Astrocyte (in vitro differentiated cells and primary cell): ENCODE measurements at places on chromosomes 3 and 15.
A peak's percentile ranks its signal among the peaks of the same experiment; 100 is the strongest.

DNA sequence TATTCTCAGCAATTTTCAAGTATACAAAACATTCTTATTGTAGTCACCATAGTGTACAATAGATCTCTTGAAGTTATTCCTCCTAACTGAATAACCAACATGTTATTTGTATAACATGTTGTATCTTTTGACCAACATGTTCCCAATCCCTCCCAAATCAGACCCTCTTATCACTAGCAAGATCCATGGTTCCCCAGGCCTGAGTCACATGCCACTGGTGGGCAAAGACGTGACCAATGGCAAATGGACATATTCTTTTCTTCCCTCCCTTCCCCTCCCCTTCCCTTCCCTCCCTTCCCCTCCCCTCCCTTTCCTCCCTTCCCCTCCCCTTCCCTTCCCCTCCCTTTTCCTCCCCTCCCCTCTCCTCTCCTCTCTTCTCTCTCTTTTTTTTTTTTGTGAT lies 45.4 kb downstream of the AMOTL2 start:
- no peak for DNase-seq

- DNase-seq: no peak
Observed at GRCh38 chr3:131898346-131898745, 136.5 kb downstream of the CPNE4 start.

DNA sequence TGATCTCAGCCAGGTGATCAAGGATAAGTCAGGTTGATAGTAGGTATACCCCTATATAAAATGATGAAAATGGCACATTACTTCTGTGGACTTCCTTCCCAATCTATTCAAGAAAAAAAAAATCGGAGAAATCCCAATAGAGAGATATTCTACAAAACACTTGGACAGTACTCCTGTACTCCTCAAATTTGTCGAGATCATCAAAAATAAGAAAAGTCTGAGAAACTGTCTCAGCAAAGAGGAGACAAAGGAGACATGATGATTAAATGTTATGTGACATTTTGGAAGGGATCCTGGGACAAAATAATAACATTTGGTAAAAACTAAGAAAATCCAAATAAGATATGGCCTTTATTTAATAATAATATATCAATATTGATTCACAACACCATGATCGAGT lies 94.6 kb downstream of the DCLK3 start:
- no peak for DNase-seq

DNA sequence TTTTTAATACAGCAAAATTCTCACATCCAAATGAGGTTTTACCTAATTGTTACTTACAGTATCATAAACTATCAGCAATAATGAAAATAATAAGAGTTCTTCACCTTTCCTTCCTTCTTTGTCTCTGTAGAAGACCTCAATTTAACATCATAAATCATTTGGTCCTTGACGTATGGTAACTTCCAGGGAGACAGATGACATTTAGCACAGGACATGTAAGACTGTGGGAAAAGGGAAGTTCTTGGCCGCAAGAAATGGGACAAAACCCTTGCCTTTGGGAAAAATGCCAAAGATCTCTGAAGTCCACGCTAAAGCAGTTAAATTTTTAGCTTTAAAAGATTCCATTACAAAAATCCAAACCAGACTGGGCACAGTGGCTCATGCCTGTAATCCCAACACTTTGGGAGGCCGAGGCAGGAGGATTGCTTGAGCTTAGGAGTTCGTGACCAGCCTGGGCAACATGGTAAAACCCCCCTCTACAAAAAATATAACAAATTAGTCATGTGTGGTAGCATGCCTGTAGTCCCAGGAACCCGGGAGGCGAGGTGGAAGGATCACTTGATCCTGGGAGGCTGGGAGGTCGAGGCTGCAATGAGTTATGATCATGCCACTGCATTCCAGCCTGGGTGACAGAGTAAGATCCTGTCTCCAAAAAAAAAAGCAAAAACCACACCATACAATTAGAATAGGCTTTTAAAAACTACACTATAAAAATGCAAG lies 8.8 kb downstream of the PTPN9 start:
- DNase-seq: no peak

- no peak for DNase-seq
Observed at GRCh38 chr3:158763421-158763820, 31.2 kb upstream of the RARRES1 start.

DNA sequence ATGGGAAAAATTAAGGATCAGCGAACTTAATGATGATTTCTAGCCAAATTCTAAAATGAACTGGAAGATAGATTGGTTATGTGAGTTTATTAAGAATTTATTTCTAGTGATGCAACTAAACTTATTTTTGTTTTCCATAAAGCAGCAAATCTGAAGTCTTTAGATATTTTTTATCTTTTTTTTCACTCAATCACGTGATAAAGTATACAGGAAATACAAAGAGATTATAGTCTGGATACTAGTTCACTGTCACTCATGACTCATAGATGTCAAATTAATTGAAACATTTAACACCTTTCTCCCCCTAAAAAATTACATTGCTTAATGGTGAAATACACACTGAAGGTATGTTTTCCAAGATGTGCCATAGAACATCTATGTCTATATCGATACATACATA lies 416.9 kb downstream of the TUSC7 start:
- no peak for DNase-seq

DNA sequence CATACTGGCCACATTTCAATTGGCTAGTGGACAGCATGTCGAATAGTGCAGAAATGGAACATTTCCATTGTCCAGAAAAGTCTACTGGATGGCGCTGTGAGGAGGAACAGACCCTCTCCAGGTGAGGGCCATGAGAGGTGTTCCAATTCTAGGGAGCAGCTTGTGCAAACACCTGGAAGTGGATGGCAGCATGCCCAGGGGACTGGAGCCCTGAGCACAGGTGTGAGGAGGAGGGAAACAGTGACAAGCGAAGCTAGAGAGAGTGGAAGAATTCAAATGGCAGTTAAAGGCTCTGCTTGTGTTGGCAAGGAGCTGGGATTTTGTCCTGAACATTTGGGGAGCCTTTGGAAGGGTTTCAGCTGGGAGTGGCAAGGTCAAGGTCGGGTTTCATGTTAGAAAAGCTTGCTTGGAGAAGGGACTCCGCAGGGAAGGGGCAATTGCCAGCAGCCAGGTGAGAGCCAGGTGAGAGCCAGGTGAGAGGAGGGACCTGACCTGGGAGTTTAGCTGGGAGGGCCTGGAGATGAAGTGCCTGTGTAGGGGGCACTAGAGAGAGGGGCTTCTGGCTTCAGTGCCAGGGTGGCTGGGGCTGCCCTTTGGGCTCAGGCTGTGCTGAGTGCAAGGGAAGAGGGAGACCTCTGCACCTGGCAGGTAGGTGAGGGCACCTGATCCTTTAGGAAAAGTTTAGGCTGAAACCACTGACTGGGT lies 93.8 kb downstream of the LINGO1 start:
- DNase-seq: no peak

- DNase-seq: no peak
Observed at GRCh38 chr15:99167201-99167600, 62.3 kb downstream of the SYNM start.

- peak; percentile 38 for DNase-seq
Observed at GRCh38 chr15:43769584-43770228, 7.1 kb downstream of the ELL3 start.

- no peak for DNase-seq
Observed at GRCh38 chr15:27692438-27692837, 406.7 kb downstream of the OCA2 start.

- DNase-seq: no peak
Observed at GRCh38 chr3:62939707-62940106, 64.5 kb upstream of the CADPS start.

GRCh38 chr3:43686333-43686699 lies 4.4 kb upstream of the ABHD5 start:
- no peak for DNase-seq

GRCh38 chr15:63970621-63971426 lies 75.5 kb downstream of the DAPK2 start:
- DNase-seq: no peak

GRCh38 chr15:56496635-56497034 lies 31.7 kb upstream of the MNS1 start:
- peak; percentile 63 for DNase-seq

- DNase-seq: no peak
Observed at GRCh38 chr3:57226176-57226575, 1.4 kb upstream of the APPL1 start.

DNA sequence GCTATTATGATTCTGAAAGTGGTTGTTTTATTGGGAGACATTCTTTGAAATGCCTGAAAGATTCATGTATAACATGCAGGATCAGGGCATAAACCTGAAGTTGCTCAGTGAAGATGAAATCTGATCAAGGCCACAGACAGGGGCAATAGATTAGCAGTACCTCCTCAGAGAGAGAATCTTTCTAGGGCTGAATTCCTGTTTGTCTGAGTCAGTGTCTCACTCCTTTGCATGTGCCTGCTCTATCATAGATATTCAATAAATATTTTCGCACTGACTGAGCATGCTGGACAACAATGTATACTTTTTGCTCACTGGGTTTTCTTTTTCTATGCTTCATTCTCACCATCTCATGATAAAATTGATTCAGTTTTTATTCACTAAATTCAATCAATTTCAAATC lies 49.8 kb upstream of the PFN2 start:
- peak; percentile 70 for DNase-seq

GRCh38 chr3:73773233-73773632 lies 148.5 kb upstream of the PDZRN3 start:
- no peak for DNase-seq

- DNase-seq: no peak
Observed at GRCh38 chr3:156632601-156633000, 41.8 kb upstream of the TIPARP start.

DNA sequence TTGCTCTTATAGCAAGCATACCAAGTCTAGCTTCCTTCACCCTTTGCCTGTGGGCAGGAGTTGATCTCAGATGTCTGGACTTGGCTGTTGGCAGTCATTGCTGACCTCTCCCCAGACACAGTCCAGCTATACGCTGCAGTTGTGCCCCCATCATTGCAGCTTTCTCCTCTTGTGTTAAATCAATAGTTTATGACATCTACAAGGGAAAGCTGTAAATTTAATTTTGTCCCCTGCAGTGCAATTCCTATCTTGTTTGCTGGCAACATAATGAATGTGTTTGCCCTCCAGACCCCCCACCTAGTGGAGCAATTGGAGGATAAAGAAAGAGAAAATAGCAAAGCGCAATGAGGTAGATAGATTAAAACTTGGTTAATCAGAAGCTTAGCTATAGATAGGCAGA lies 280.2 kb downstream of the LSAMP start:
- no peak for DNase-seq

- no peak for DNase-seq
Observed at GRCh38 chr3:18111796-18112232, 313.3 kb downstream of the SATB1 start.

DNA sequence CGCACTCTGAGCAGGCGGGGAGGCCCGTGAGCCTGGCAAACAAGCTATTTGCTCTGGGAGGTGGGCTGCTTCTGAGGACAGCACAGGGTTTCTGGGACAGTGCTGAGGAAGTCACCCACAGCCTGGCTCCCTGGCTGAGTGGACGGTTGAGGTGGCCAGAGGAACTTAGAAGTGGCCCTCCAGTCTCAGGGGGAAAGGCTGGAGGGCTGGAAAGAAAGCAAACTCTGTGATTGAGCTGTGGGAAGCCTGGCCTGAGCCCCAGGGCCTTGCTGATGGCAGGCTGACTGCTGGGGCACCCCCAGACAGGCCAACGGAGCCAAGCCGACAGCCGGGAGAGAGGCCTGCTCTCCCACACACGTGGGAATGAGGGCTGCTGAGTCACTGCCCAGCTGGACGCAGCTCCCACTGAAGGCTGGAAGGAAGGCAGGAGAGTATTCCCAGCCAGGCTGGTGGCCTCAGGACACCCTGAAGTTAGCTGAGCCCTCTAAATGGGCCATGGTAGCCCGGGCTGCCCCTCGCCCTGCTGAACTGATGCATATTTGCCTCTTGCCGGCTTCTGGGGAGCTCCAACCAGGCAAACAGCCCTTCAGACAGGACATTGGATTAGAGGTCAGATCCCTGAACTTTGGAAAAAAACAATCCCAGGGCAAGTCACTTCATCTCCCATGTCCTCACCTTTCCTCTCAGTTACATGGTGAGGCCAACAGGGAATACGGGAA lies 98.0 kb upstream of the TLE3 start:
- peak; percentile 95 for DNase-seq

GRCh38 chr3:72889310-72890165 lies 1.7 kb downstream of the GXYLT2 start:
- no peak for DNase-seq

DNA sequence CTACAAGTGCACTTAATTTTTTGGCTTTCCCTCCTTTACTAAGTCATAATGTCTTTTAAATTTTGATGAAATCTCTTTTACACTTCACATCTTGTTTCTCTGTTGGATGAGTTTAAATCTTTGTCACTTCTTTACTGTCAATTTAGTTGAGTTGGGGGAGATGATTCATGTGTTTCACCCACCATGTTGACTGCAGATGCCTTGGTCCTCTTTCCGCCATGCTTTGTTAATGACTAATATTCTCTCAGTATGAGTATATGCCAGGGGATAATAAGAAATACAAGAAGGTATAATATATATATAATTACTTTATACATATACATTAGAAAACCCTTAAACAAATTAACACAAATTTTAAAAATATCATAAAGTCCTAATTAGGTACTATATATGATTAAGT lies 149.7 kb upstream of the SPRED1 start:
- no peak for DNase-seq

DNA sequence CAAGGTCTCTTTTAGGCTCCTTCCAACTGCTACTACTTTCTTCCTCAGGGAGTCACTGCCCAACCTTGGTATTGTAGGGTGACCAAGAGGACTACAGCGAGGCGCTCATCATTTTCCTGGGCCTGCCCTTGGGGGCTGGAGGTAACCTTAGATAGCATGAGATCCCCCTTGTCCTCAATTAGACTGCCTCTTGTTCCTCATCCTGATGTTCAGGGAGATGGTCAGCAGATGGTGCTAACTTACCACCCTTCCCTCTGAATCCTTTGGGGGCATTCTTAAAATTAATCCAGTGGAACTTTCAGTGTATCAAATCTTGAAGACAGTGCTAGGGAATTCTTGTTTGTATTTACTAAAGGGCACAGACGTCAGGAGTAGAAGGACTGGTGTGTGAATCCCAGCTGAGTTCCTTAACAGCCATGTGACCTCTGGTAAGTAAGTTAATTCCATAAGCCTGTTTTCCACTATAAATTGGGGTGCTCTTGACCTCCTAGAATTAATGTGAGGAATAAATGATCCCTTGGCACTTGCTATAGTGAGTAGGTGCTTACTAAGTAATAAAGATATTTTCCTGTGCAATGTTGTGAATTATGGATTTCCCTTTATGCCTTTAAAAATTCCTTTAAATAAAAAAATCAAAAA lies 4.1 kb upstream of the CLPX start:
- peak; percentile 35 for DNase-seq

- DNase-seq: no peak
Observed at GRCh38 chr3:146100180-146100579, 60.8 kb downstream of the PLOD2 start.

GRCh38 chr3:27613846-27614500 lies 108.2 kb downstream of the EOMES start:
- DNase-seq: peak; percentile 58

- peak; percentile 85 for DNase-seq
Observed at GRCh38 chr3:193590088-193590856, 2.7 kb upstream of the OPA1 start.
